Ureter (tissue), 1 donor: ENCODE measurements at places on chromosomes 6 and 20. TPM values are rescaled to one million over a fixed set of nuclear protein-coding genes. Genes with fewer than 3 reads are reported as not detected.

Gene TAP1
- total RNA-seq, result 26.3 TPM

Gene BMP5
- 1.7 TPM for total RNA-seq

- DNase-seq, result no peak
These were observed 98.0 kb upstream of the SLC24A3 start for GRCh38 chr20:19114410-19114809.

DNA sequence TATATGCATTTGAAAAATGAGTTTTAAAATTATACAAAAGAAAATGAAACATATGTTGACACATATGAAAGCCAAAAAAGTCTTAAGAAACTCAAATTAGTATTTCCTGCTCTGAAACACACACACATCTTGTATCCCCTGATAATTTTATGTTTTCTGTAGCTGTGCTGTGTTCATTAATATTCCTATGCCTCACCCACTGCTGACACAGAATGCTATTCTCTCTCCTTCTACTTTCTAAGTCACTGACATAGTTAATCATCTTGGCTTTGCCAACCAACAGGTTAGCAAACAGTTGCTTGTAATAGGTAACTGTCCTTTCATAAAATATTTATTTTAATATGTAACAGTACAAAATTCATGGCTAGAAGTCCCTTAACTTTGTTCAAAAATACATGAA lies 140.7 kb downstream of the DST start:
- no peak for DNase-seq

- DNase-seq, result no peak
These were observed 222.3 kb downstream of the IBTK start for GRCh38 chr6:82025271-82025670.

- no peak for DNase-seq
These were observed 46.1 kb downstream of the LYRM4 start for GRCh38 chr6:5214570-5215052.
